Type B pancreatic cell (in vitro differentiated cells): ENCODE measurements at places on chromosomes 2 and 18. TPM values are rescaled to one million over a fixed set of nuclear protein-coding genes. Genes with fewer than 3 reads are reported as not detected.

C1QL2 gene
- 1.1 and 1.8 TPM in 2 replicates for total RNA-seq

TANC1 gene
- total RNA-seq = 56.9 and 138 TPM in 2 replicates

KCNJ3 gene
- 6.0 and 11.7 TPM in 2 replicates for total RNA-seq

TUBA4B gene
- total RNA-seq = not detected in 2 replicates

OR6B3 gene
- not detected in 2 replicates for total RNA-seq

CIB4 gene
- not detected in 2 replicates for total RNA-seq

C2orf15 gene
- 5.6 and 8.2 TPM in 2 replicates for total RNA-seq

RGPD4 gene
- total RNA-seq = not detected in 2 replicates

SIGLEC15 gene
- 0.41 and 0.76 TPM in 2 replicates for total RNA-seq

MFSD2B gene
- total RNA-seq = 0.24 TPM in 1 of 2 replicates, not detected in the other

CENPA gene
- 9.0 and 24.7 TPM in 2 replicates for total RNA-seq

SERTAD2 gene
- 19.2 and 26.2 TPM in 2 replicates for total RNA-seq

CD28 gene
- total RNA-seq = 0.17 TPM in 1 of 2 replicates, not detected in the other

AQP12B gene
- 0.10 and 0.43 TPM in 2 replicates for total RNA-seq

ITGAV gene
- 45.2 and 65.6 TPM in 2 replicates for total RNA-seq

RUFY4 gene
- not detected in 2 replicates for total RNA-seq

FAM237A gene
- total RNA-seq = not detected in 2 replicates

TBR1 gene
- 1.1 TPM in 1 of 2 replicates, not detected in the other for total RNA-seq

GTF2A1L gene
- not detected in 2 replicates for total RNA-seq

MARCHF4 gene
- 0.93 and 1.1 TPM in 2 replicates for total RNA-seq

RAB27B gene
- 9.3 and 9.4 TPM in 2 replicates for total RNA-seq

C2orf72 gene
- 9.9 and 16.7 TPM in 2 replicates for total RNA-seq

UCN gene
- 0.74 and 4.1 TPM in 2 replicates for total RNA-seq

UGT1A3 gene
- 0.19 TPM in 1 of 2 replicates, not detected in the other for total RNA-seq

ATP8B1 gene
- total RNA-seq = 21.7 and 52.9 TPM in 2 replicates

ABCG8 gene
- 0.31 TPM in 1 of 2 replicates, not detected in the other for total RNA-seq

ID2 gene
- 194 and 310 TPM in 2 replicates for total RNA-seq

METAP1D gene
- total RNA-seq = 2.2 and 10.4 TPM in 2 replicates

PDIA6 gene
- total RNA-seq = 208 and 281 TPM in 2 replicates

TGFA gene
- 6.8 and 21.0 TPM in 2 replicates for total RNA-seq

NOL4 gene
- 3.6 and 8.9 TPM in 2 replicates for total RNA-seq

NEB gene
- 1.6 and 5.0 TPM in 2 replicates for total RNA-seq

GKN2 gene
- 0.92 TPM in 1 of 2 replicates, not detected in the other for total RNA-seq

TMEM247 gene
- not detected in 2 replicates for total RNA-seq

PLEK gene
- not detected in 2 replicates for total RNA-seq

POTEF gene
- total RNA-seq = 14.2 and 25.0 TPM in 2 replicates

ANKRD29 gene
- 2.4 and 3.5 TPM in 2 replicates for total RNA-seq

CCDC141 gene
- total RNA-seq = 4.0 and 4.4 TPM in 2 replicates

IL36B gene
- total RNA-seq = not detected in 2 replicates

UPP2 gene
- total RNA-seq = not detected in 2 replicates

SH2D6 gene
- total RNA-seq = 0.97 TPM in 1 of 2 replicates, not detected in the other

FASTKD1 gene
- 35.8 and 38.8 TPM in 2 replicates for total RNA-seq

ZNF236 gene
- total RNA-seq = 14.3 and 20.2 TPM in 2 replicates

CD8A gene
- 0.17 and 0.34 TPM in 2 replicates for total RNA-seq

BARD1 gene
- 24.3 and 25.7 TPM in 2 replicates for total RNA-seq

C2orf81 gene
- 2.9 and 10.4 TPM in 2 replicates for total RNA-seq

SLC5A7 gene
- total RNA-seq = 0.36 and 2.2 TPM in 2 replicates

COL4A4 gene
- total RNA-seq = 1.1 and 1.9 TPM in 2 replicates

C2orf80 gene
- not detected in 2 replicates for total RNA-seq

GDF7 gene
- total RNA-seq = 0.31 and 24.3 TPM in 2 replicates

RIT2 gene
- not detected in 2 replicates for total RNA-seq

MFSD6 gene
- total RNA-seq = 15.2 and 21.8 TPM in 2 replicates

LOXL3 gene
- total RNA-seq = 3.4 and 23.8 TPM in 2 replicates

GALNT14 gene
- 5.7 and 7.4 TPM in 2 replicates for total RNA-seq

FER1L5 gene
- total RNA-seq = 0.75 TPM in 1 of 2 replicates, not detected in the other

GCG gene
- total RNA-seq = 4,376 and 4,649 TPM in 2 replicates

DYNAP gene
- not detected in 2 replicates for total RNA-seq

ZCCHC2 gene
- 18.0 and 21.3 TPM in 2 replicates for total RNA-seq
